MCF 10A (cell line): ENCODE measurements at places on chromosomes 1 and 21.
A peak's percentile ranks its signal among the peaks of the same experiment; 100 is the strongest.

DNA sequence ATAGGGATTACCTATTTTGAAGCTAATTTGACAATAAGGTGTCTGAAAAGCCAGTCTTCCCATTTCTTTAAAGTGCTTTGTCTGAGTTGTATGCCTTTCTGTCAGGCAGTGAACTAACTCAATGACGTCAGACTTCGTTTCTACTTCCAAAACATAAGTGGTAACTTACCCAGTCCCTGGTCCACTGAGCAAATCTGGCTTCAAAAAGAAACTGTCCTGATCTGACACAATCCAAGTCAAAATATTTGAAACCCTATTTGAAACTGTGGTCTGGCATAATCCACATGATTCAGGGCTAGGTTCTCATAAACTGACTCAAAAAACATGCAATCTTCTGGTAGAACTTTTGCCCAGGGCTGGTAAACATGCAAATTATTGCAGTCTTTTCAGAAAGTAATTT, 34.0 kb downstream of the DIRAS3 start:
- no peak for DNase-seq

- DNase-seq = peak; percentile 3
Measured at GRCh38 chr1:37001703-37002102, 32.6 kb downstream of the GRIK3 start.

GRCh38 chr1:174902531-174903099, 97.1 kb upstream of the CACYBP start:
- DNase-seq = peak; percentile 69

- DNase-seq = no peak
Measured at GRCh38 chr1:159914252-159915018, 10.9 kb downstream of the TAGLN2 start.

DNA sequence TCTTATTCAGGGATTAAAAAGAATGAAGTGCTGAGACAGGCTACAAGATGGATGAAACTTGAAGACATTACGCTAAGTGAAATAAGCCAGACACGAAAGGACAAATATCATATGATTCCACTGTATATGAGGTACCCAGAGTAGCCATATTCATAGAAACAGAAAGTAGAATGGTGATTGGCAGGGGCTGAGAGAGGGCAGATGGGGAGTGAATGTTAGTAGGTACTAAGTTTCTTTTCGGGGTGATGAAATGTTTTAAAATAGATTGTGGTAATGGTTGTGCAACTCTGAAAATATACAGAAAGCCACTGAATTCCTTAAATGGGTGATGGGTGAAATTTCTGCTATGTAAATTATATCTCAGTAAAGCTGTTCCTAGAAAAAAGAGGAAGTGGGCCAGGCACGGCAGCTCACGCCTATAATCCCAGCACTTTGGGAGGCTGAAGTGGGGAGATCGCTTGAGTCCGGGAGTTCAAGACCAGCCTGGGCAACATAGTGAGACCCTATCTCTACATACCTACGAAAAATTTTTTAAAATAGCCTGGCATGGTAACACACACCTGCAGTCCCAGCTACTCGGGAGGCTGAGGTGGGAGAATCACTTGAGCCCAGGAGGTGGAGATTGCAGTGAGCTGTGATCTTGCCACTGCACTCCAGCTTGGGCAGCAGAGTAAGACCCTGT, 15.9 kb downstream of the SLC27A3 start:
- peak; percentile 83 for DNase-seq
